NCI-H1417 (cell line): ENCODE measurements at places on chromosomes 4 and X.

- DNase-seq, result peak; percentile 24
These were observed 2340.7 kb downstream of the PCDH7 start for GRCh38 chr4:33060674-33061542.

DNA sequence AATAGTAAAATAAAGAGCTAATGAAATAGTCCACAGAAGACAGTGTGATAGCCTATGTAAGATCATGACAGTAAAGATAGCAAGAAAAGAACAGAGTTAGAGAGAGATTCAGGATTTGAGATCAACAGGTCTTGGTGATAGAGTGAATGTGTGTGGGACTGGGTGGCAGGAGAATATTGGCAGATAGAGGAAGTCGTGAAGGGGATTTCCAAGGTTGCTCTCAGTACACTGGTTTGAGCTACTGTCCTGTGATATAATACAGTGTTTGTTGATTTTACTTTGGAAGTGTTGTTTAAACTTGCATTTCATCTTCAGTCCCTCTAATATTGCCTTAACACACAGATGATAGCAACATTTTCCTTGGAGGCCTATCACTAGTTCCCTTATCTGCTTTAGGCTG, 44.1 kb downstream of the DTHD1 start:
- DNase-seq, result no peak

DNA sequence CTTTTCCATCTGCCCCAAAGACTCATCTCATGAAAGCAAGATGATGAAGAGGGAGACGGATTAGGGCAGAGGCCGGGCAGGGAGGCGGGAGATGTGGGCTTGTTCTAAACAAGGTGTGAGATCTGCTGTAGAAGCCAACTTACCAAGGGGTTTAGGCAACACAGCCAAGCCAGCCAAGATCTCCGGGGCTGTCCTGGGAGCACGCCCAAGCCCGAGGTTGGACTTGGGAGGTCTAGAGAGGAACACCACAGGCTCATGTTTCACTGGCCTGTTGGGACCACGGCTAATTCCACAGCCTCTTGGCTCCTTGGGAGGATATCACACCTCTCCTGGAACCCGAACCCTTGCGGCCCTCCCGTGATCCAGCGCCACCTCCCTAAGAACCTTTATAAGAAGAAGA, 171.4 kb downstream of the CRLF2 start:
- DNase-seq, result no peak

GRCh38 chr4:185005219-185005819, 13.0 kb upstream of the HELT start:
- peak; percentile 82 for DNase-seq

DNA sequence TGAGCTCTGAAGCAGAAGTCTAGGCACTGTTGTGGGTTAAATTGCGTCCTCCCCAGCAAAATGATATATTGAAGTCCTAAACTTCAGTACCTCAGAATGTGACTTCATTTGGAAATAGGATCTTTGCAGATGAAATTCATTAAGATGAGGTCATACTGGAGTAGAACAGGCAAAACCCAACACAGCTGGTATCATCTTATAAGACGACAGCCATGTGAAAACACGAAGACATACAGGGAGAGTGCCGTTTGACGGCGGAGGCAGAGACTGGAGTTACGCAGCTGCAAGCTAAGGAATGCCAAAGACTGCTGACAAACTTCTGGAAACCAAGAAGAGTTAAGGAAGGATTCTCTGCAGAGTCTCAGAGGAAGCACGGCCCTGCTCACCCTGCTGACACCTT, 241.5 kb downstream of the MAML3 start:
- no peak for DNase-seq

GRCh38 chr4:123596805-123597204, 200.2 kb downstream of the SPRY1 start:
- DNase-seq, result no peak

DNA sequence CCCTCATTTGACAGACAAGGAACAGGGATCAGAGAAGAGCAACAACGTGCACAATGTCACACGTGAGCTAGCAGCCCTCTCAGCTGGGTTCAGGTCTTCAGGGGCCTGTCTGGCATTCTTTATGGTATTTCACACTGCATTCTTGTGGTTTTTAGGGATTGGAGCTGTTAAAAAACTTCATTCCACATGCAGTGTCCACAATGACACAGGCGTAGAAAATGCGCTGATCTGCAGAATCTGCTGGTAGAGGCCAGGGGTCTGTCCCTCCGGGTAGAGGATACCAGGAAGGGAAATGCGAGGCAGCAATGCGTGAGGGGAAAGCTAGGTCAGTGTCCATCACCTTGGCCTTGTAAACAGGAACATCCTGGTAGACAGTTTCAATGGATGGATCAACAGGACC, 36.6 kb downstream of the MAP7D3 start:
- DNase-seq, result no peak

DNA sequence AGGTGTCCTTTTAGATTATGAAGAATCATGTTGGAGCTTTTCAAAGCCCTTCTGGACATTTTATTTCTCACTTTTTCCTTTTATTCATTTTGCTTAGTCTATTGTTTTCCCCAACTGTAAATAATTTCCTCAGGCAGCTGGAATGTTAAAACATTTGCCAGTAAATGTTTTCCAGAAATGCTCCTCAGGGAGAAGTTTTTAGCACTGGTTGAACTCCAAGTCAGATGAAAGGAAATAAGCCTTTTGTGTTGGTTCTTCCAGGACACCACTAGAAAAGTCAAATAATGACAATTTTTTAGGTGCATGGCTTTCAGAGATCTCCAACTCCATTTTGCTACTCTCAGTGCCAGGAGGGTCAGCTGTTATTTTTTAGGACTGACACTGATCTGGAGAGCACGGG, 127.9 kb downstream of the IL13RA2 start:
- DNase-seq, result no peak

DNA sequence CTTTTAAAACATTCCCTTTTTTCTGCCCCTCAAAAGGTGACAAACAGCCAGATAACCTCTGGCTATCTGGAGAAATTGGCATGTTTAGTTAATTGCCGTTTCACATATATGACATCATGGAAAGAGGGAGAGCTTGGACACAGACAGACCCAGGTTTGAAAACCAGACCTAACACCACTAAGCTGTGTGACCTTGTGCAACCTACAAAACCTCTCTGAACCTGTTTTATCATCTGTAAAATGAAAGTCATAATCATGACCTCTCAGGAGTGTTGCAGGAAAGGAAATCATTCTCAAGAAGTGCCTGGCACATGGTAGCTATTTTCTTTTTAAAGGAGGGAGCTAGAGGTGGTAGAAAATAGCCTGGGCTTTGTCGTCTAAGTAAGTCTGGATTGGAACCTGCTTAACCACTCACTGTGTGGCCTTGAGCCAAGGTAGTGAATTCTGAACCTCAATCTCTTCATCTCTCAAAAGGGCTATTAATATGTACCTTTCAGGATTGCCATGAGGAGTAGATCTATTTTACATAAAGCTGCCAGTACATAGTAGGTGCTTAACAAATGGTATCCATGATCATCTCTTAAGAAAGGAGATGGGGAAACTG, 363.5 kb downstream of the BCOR start:
- no peak for DNase-seq

- no peak for DNase-seq
These were observed 125.5 kb downstream of the GPC3 start for GRCh38 chrX:133859860-133860259.

GRCh38 chr4:96775501-96775900, 935.6 kb downstream of the PDHA2 start:
- no peak for DNase-seq

- peak; percentile 19 for DNase-seq
These were observed 660 bp upstream of the HSPA4L start for GRCh38 chr4:127781300-127782024.
